ENCODE measurements at places on chromosomes 12 and 14.

DNA sequence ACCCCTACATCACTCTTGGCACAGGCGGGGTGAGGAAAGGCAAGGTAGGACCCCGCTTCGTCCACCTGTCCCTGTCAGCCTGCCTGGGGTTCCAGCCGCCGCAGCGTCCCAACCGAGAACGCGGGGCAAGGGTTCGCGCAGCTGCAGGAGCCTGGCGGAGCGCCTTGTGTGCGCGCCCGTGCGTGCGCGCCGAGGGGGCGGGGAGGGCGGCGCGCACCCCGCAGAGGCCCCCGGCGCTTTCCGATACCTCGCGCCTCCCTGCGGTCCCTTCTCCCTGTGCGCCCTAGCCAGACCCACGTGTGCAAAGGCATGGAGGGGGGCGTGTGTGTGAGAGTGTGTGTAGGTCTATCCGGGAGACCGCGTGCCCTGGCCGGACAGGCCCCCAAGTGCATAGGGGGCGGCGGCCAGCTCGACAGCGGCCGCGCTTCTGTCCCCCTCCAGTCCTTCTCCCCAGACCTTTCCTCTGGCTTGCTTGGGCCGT is 122.4 kb downstream of the TSPAN9 start:
- ATAC-seq: peak; percentile 11

- ATAC-seq: no peak
Measured at GRCh38 chr14:52439476-52439875, 112.8 kb downstream of the TXNDC16 start.

- ATAC-seq: peak; percentile 49
Measured at GRCh38 chr14:65164068-65164824, 61.9 kb upstream of the MAX start.

GRCh38 chr12:44285321-44285960 is 449.6 kb downstream of the TMEM117 start:
- ATAC-seq: no peak

DNA sequence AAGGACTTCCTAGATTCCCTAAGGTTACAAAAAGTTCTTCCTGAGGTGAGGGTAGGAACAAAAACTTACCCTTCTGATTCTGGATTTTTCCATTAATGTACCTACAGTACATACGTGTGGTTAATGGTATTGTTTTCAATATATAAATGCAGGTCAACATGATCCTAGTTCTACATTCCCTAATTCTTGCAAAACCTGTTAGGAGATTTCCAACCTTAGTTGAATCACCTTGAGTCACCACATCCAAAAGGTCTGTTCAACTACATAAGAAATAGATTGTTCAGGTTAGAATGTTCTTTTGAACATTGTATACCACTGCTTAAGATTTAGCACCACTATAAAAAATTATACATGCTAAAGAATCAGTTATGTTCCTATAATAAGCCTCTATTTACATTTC is 118.9 kb downstream of the GARIN6 start:
- no peak for ATAC-seq

- ATAC-seq: peak; percentile 45
Measured at GRCh38 chr14:21768116-21768874, 94.7 kb upstream of the OR4E1 start.

DNA sequence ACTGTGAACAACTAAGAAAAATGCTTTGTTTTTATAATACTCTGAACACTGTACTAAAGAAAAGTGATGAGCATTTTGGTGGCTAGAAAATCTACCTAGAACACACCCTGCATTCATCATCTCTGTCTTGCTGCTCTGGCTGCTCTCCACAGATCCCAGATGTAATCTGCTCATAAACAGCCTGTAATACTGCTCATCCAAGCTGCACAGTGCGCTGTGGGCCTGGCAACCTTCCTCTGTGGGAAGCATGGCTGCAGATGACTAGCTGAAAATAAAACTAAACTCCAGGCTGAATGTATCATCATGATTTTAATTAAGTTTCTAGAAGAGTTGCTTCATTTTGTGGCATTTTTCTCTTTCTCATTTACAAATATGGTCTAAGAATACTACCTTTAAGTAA is 200.7 kb downstream of the SLC2A13 start:
- no peak for ATAC-seq

DNA sequence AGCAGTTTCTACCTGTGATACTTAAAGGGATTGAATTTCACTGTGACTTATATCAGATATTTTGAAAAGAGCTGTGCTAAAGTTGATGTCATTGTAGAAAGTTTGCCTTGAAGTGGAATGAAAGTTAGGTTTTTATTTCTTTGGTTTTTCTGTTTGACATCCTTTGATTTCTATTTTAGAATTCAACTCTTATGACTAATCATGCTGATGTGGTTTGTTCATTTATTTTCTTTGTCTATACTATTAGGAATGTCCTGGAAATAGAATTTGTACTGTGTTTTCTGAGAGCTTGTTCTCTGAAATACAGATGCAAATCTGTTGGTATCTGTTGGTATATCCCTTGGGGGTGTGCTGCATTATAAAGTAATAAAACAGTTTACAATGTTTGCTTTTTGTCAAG is 3.3 kb downstream of the CNOT2 start:
- no peak for ATAC-seq

GRCh38 chr12:124548854-124549378 is 18.5 kb downstream of the NCOR2 start:
- peak; percentile 66 for ATAC-seq

All from stimulated activated memory B cell treated with anti-CD40 and anti-IgM and Interleukin-4, amounts not matched to agents 10 μg/mL and 1 μg/mL and 100 μg/mL, for 72 hours (primary cell).